ENCODE measurements at places on chromosomes 3 and 15.
A peak's percentile ranks its signal among the peaks of the same experiment; 100 is the strongest.

DNA sequence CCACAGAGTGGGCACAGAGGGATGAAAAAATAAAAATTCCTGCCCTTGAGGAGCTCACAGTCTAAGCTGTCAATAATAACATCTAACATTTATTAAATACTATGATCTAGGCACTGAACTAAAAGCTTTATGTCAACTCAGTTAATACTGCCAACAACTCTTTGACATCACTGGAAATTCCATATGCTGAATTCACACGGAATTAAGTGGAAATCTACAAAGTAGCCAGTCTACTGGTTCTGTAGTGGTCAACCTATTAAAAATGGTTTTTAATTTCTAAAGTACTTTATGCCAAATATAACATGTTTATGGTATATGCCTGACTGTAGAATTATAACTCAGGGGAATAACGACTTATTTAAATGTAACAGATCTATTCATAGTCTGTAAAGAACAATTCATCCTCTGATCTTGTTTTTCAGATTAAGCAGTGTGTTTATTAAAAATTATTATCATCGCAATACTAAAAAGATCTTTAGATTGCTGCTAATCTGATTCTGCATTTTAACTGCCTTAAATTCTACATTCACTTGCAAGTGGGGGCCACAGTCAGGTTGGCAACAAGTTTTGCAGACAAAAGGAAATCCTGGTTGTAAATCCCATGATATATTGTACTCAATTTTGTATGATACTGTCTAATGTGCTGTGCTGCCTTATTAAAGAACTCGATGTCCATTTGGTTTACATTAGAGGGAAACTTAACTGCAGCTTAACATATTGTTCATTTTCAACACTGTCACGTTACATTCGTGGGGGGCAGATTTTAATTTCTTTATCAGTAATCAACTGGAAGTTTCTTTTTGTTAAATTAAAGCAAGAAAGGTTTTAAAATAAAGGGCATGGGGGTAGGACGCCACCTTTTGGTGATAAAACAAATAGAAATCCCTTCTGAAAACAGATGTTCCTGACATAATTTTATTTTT lies 2.6 kb upstream of the FOXP1 start:
- no peak for DNase-seq

GRCh38 chr3:161310649-161311423 lies 60.5 kb downstream of the SPTSSB start:
- DNase-seq: peak; percentile 88

GRCh38 chr3:183500981-183501704 lies 54.4 kb downstream of the KLHL6 start:
- peak; percentile 18 for DNase-seq

GRCh38 chr3:148054999-148055398 lies 642.7 kb upstream of the AGTR1 start:
- no peak for DNase-seq

DNA sequence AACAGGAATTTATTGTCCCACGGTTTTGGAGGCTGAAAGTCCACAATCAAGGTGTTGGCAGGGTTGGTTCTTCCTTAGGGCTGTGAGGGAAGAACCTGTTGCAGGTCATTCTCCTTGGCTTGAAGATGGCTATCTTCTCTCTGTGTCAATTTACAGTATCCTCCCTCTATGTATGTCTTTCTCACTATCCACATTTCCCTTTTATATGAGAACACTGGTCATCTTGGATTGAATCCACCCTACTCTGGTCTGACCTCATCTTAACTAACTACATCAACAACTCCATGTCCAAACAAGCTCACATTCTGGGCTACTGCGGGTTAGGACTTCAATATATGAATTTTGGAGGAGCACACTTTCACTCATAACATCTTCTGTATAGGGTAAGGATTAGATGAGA lies 61.9 kb downstream of the CLDN1 start:
- DNase-seq: no peak

DNA sequence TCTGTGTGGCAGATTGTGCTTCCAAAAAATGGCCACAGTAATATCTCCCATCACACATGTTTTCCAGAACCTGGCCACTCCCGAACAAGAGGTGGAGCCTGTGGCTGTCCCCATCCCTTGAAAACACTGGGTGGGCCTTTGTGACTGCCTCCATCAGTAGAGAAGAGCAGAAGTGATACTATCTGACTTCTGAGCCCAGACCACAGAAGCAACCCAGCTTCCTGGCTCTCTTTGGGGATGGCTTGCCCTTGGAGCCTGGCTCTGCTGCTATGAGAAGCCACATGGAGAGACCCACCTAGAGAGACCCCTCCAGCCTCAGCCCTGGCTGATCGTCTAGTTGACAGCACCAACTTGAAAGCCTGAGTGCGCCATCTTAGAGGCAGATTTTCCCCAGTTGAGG lies 39.8 kb upstream of the CMTM8 start:
- no peak for DNase-seq

GRCh38 chr15:31905054-31905453 lies 125.3 kb upstream of the CHRNA7 start:
- DNase-seq: no peak

- DNase-seq: no peak
Observed at GRCh38 chr15:99502661-99503060, 63.1 kb upstream of the MEF2A start.

GRCh38 chr15:88440021-88440420 lies 27.2 kb downstream of the MRPL46 start:
- no peak for DNase-seq

GRCh38 chr3:59429198-59429597 lies 379.4 kb upstream of the CFAP20DC start:
- DNase-seq: no peak

- DNase-seq: no peak
Observed at GRCh38 chr15:52673312-52673711, 5.9 kb downstream of the ATOSA start.

DNA sequence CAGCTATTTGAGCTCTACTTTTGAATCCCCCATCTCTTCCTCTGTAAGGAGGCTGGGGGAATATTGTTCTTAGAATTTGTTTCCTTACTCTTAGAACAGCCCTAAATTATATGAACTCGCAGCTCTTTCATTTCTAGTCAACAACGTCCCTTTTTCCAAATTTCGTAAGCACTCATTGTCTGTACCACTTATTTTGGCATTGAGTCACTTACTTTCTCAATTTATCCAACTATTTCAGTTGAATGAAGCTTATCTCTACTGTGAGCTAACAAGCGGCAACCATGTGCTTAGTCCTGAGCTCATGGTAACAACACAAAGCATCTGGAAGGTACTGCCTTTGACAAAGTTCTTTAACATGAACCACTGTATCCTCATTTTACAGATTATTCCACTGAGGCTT lies 191.1 kb downstream of the GREM1 start:
- no peak for DNase-seq

GRCh38 chr3:71433631-71434030 lies 149.9 kb downstream of the FOXP1 start:
- DNase-seq: no peak

- DNase-seq: no peak
Observed at GRCh38 chr3:54572197-54572895, 355.5 kb downstream of the LRTM1 start.

DNA sequence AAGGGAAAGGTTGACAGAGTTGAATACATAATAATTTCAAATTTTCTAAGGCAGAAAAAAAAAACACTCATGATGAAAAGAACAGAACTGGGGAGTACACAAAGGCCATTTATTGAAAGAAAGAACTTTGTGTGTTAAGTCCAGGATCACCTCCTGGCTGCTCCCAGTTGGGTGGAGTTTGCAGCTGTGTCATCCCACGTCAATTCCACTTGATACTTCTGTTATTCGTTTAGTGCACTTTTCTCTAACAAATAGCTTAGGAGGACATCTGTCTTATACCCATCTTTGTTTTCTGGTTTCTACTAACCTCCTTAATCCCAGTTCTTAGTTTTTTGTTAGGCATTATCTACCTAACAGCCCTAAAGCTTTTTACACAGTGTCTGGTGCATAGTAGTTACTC lies 44.7 kb downstream of the SGO1 start:
- DNase-seq: no peak

DNA sequence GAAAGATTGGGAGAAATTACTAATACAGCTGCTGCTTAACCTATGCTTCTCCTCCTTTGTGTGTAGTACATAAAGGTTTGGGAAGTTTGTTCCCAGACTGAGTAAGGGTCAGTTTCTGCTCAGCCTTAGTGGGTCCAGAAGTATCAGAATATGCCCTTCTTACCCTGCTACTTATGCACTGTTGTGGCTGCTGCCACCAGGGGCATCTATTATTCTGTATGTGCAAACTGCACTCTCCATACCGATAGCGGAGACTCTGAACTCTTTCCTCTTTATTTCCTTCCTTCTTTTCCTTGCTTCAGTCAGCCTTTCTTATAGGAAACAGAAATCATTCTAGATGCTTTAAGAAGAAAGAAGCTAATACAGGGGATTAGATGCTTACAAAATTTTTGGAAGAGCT lies 4.0 kb downstream of the NEDD4 start:
- no peak for DNase-seq

DNA sequence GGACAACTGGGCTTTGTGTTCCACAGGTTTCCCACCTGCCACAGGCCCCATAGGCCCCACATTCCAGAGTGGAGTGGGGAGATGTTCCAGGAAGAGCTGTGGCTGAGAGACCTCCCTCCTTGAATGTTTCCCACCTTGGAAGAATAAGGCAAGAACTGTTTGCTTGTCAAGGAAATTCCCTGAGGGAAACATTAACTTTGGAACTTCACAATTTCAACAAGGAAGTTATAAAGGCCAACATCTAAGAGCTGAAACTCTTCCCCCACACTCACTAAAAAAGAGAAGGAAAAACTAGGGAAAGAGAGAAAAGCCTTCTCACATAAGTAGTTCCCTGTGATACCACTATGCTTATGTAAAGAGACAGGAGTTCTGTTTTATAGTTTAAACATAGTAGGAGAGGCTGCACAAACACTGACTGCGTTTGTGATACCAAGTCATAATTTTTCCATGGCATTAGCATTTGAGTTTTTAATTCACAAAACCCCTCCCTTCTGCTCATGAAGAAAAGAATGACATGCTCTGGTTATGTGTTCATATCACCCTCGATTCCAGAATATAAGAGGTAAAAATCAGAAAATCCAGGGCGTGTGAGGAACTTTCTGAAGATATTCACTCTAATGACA lies 39.8 kb upstream of the SPRED1 start:
- DNase-seq: no peak

DNA sequence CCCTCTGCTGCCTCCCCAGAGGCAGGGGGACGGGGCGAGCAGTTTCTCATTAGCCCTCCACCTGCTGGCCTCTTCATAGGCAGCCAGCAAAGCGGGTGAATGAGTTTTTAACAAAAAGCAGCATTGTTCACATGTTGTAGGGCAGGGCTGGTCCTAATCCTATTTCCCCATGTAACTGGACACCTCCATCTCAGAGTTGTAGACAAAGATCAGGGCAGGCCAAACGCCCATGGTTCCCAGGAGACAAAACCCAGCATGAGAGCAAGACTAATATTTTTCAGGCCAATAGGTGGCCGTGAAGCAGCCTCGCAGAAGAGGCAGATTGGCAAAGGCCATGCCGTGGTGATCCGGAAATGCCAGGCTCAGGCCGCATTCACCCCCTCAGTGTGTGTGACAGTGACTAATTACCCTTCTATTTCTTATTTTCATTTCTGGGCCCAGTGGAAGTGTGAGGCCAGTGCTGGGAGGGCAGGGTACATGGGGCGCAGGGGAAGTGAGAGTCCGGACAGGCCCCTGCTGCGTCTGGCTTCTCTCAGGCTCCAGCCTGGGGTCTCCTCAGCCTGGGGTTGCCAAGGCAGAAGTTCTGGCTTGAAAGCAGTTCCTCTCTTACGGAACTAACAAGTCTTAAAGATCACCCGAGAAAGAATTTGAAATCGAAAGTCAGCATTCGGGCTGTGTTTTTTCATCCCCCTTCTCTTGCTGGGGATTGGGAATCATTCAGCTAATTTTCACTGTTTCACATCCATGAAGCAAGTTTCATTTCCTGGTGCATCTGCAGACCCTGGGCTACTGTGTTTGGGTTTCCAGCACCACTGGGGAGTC lies 64.8 kb downstream of the BOC start:
- DNase-seq: no peak

DNA sequence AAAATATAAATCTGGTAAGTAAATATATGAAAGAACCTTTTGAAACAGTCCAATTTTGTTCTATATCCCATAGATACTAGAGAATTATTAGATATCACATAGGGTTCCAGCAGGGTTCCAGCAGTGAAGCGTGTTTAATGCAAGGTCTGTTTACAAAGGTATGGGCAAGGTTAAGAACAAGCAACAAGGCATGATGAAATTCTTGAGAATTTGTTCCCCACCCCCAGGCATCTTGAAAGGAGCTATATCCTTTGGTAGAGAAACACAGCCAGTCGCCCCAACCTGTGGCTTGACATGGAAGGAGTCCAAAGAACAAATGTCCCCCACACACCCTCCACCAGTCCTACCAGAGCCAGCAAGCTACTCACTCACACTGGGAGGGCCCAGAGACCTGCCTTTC lies 18.6 kb upstream of the FNDC3B start:
- no peak for DNase-seq

DNA sequence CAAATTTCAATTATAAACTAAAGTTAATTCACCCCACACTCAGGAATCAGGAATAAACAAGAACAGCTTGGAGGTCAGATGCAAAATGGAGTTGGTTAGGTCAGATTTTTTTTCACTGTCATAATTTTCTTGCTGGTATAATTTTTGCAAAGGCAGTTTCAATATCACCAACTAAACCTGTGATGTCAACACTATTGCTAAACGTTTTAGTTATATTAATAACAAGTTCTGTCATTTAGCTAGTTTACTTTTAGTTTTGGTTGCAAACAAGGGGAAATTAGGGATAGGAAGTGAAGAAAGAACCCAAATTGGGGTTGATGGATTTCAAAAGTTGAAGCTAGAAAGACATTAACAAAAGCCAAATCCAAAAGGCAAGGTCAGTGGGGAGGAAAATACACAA lies 4.6 kb upstream of the CPB1 start:
- DNase-seq: no peak

DNA sequence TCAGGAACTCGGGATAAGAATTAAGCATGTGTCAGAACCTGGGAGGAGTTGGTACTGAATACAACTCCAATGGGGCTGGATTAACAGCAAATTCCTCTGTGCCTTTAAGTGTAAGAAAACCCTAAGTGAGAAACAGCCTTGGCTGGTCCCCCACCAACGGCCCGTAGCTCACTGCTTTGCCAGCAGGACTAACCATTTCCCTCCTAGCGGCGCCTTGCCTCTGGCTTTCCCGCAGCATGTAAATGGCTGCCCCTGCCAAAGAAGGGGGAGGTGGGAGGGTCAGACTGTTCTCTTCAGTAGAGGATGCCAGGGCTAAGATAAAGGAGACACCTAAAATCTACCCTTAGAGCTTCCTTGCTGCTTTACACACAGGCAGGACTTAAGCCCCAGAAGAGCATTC lies 51.0 kb upstream of the SH3GL3 start:
- DNase-seq: no peak

DNA sequence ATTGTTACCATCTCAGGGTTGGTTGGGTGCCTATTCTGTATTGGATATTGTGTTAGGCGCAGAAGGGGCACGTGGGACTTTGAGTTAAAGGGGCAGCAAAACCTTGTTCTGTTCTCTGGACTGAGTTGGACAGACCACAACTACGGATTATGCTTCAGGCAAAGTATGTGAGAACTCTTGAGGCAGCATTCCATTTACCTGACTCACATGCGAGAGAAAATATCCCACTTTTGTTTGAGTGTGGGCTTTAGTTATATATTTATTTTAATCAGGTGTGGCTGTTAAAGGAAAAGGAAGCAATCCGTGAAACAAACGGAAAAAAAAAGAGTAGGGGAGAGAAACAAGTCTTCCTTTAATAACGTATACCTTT lies 627 bp upstream of the PLS1 start:
- no peak for DNase-seq
